Calu3 (cell line): ENCODE measurements at places on chromosomes 1 and 21. TPM values are rescaled to one million over a fixed set of nuclear protein-coding genes. Genes with fewer than 3 reads are reported as not detected.
A peak's percentile ranks its signal among the peaks of the same experiment; 100 is the strongest.

- DNase-seq, result no peak
Observed at GRCh38 chr1:227315629-227316346, 2.5 kb downstream of the CDC42BPA start.

DNA sequence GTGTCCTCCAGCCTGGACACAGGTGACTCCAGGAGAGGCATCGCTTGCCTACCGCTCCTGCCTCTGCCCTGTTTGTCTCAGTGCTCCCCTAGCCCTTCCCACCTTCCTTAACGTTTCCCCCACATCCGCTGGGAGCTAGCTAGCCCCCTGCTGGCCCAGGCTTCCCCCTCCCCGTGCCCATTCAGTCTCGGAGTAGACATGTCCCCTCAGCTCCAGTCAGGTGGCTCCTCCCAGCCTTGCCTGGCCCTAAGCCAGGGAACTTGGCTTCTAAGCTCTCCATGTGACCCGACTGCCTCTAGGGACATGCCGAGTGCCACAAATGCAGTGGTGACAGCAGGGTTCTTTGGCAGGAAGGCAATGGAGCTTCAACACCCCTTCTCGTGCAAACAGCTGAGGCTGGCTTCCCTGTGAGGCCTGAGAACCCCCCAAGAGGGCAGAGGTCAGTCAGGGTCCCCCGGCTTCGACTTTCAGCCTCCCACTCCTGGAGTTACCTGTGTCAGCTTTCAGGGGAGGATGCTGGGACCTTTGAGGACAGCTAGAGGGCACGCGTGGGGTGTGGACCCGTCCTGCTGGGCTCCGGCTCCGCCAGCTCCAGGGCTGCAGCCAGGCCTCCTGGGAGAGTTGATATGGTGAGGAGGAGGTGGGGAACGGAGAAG, 16.2 kb downstream of the DRAXIN start:
- peak; percentile 56 for DNase-seq

Gene CITED4
- 81.2 and 85.2 TPM in 2 replicates for total RNA-seq

Gene SPRR5
- not detected in 2 replicates for total RNA-seq

Gene SLC5A9
- 0.87 and 1.1 TPM in 2 replicates for total RNA-seq
